ENCODE measurements at places on chromosomes 5 and 9.

DNA sequence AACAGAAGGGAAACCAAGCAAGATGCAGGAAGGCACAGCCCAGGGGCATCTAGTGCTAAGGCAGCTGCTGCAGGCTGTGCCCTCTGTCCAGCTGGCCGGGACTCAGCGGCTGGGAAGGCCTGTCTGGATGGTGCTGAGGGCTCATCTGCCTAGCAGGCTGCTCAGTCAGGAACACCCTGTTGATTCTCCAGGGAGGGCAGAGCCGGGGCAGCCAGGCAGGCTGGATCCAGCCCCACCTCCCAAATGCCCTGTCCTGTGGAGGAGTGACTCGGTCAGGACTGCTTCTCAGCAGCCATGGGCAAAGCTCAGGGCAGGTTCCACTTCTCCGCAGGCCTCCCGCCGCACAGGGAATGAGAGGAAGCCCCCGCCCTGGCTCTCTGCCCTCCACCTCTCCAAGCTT lies 7.8 kb upstream of the LCN9 start:
- DNase-seq = no peak

DNA sequence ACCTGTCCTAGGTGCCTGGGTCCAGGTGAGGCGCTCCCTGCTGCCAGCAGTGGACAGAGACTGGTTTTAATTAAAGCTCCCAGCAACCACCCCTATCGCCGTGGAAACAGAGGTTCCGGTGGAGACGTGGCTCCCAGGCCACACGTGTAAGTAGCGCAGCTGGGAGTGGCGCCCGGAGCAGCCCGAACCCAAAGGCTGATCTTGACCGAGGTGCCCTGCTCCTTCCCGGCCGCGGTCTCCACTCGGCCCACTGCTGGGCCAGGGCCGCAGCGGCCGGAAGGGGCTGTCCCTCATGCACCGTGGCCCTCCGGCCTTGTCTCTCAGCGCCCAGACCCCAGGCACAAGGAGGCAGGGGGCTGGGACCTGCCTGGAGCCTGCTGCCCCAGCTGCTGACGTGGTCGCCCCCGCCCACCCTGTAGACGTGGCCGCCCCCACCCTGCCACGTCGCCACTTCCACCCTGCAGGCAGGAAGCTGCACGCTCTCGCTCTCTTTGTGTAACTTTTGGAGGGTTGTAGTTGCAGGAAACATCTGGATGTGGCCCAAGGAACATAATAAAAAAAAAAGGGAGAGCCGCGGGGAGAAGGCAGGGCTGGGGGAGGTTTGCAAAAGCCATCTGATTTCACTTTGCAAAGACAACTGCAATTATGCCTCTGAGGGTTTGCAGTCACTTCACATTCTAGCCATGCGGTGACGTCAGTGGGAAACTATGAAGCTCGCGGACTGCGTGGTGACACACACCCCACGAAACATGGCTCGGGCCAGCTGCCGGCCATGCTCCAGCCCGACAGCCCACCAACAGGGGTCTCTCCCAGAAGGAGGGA lies 129.9 kb downstream of the RXRA start:
- peak; percentile 66 for DNase-seq

GRCh38 chr9:129671519-129671918 lies 6.1 kb downstream of the PRRX2 start:
- DNase-seq = no peak

DNA sequence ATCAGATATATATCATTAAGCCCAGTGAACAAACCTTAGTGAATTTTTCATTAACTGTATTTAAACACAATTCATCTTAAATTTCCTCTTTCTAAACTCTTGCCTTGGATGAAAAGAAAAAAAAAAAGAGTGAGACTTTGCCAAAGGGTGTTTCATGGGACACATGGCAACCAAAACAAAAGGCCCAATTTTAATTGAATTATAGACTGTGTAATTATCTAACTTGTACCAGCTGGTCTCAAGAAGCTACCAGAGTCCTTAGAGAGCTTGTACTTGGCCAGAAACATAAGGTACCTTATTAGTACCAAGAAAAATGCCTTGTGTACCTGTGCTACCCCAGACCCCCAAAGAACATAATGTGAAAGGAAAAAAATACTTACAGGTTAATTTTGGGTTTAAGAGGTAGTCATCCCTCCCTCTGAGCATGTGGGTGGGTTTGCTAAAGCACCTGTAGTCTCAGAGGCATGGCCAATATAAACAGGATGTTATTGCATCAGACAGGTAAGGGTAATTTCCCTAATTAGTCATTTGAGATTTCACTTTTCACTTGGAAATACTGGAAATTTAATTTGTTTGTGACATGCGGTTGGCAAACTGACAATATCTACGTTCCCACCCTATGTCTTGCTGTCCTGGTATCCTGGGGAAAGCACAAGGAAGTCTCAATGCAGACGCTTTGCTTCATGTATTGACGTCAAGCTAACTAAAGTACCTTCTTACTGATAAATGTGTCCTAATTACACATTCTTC lies 90.1 kb downstream of the SNCAIP start:
- peak; percentile 9 for DNase-seq

GRCh38 chr5:119161430-119161829 lies 90.5 kb downstream of the DMXL1 start:
- DNase-seq = no peak
